PC-9 (cell line): ENCODE measurements at places on chromosomes 6 and 20. TPM values are rescaled to one million over a fixed set of nuclear protein-coding genes. Genes with fewer than 3 reads are reported as not detected.

DNA sequence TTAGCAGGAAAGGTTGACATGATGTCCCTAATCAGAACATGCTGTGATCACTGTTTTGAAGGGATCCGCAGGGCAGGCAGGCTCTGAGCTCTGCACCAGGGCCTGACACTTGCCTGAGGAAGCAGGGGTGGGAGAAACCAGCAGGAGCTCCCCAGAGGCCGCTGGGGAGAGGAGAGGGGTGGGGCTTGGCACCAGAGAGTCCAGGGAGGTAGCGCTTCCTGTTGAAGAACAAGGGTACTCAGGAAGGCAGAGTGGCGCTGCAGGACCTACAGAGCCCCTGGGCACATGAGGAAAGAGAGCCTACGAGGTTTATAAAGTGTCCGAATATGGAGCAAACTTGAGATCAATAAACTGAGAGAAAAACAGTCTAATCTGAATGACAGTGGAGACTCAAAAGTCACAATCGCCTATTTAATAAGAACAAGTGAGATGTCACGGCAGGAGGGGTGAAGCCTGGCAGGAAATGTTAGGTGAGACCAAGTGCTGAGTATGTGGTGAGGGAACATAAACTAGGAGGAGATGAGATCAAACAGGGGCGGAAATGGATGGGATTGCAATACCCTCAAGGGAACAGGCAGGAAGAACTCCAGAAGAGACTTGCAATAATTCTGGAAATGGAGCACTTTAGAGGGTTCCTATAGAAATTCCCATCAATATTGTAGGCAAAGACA lies 5.8 kb upstream of the TBXT start:
- no peaks in the 10 kb centered on the region for H3K36me3 ChIP-seq
- no peak overlapping the region for H3K27ac ChIP-seq
- H3K27me3 ChIP-seq = peaks cover 66% of the 10 kb centered on the region
- DNase-seq = no peak
- no peaks in the 10 kb centered on the region for H3K4me1 ChIP-seq

- no peaks in the 10 kb centered on the region; the same call in 1 of the 2 replicates for H3K4me1 ChIP-seq
- H3K27me3 ChIP-seq = no peaks in the 10 kb centered on the region
Measured at GRCh38 chr6:138540468-138540867, 41.2 kb upstream of the NHSL1 start.

- DNase-seq = no peak
- H3K4me1 ChIP-seq = peaks cover 9% of the 10 kb centered on the region; the same call in 1 of the 2 replicates
- H3K27me3 ChIP-seq = no peaks in the 10 kb centered on the region
- H3K36me3 ChIP-seq = no peaks in the 10 kb centered on the region
Measured at GRCh38 chr20:46808565-46808964, 86.1 kb upstream of the EYA2 start.

SLPI gene
- total RNA-seq = 55.1 and 111 TPM in 2 replicates

TCF19 gene
- total RNA-seq = 19.0 and 26.0 TPM in 2 replicates

PAX1 gene
- total RNA-seq = not detected in 2 replicates

TP53TG5 gene
- total RNA-seq = 0.23 TPM in 1 of 2 replicates, not detected in the other

- no peaks in the 10 kb centered on the region for H3K27me3 ChIP-seq
- H3K4me1 ChIP-seq = peaks cover 23% of the 10 kb centered on the region
- no peaks in the 10 kb centered on the region for H3K36me3 ChIP-seq
Measured at GRCh38 chr20:46402331-46402811, 4.0 kb downstream of the ELMO2 start.

- no peaks in the 10 kb centered on the region; the same call in 1 of the 2 replicates for H3K36me3 ChIP-seq
- H3K27me3 ChIP-seq = no peaks in the 10 kb centered on the region
- H3K4me1 ChIP-seq = peaks cover 36% of the 10 kb centered on the region
- H3K4me3 ChIP-seq = no peak overlapping the region
Measured at GRCh38 chr6:63640062-63640461, 4.5 kb downstream of the PHF3 start.

DNA sequence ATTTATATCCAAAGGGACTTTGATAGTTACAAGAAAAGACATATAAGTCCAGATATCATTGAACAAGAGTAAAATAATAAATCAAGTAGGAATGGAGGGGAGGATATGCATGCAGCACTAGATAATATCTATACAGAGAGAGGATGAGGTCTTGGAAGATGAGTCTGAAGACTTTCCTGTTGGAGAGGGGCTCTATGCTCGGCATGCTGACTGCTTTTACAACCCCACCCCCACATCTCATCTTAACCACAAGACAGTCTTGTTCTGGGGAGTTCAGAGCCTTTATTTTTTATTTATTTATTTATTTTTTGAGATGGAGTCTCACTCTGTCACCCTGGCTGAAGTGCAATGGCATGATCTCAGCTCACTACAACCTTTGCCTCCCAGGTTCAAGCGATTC lies 48.4 kb upstream of the IER3 start:
- no peaks in the 10 kb centered on the region for H3K4me1 ChIP-seq
- no peak for DNase-seq
- no peaks in the 10 kb centered on the region for H3K36me3 ChIP-seq
- no peaks in the 10 kb centered on the region for H3K27me3 ChIP-seq

ABRACL gene
- 33.7 and 35.4 TPM in 2 replicates for total RNA-seq

DNA sequence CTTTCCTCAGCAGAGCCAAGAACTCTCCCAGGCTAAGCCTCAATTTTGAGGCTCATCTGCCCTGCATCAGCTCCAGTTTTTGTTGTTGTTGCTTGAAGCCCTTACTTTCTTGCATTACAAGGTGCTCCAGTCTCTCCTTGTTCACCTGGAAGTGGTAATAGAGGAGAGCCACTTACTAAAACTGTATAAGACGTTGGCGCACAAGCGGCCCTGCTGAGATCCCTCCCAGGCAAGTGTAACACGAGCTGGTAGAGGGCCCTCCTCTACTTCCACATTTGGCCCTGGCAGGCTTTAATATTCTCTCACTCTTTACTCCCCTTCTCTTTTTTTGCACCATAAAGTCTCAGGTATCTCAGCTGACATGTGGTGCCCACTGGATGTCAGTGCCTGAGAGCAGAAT lies 19.5 kb downstream of the GCM2 start:
- no peak overlapping the region for H3K27ac ChIP-seq
- H3K36me3 ChIP-seq = no peaks in the 10 kb centered on the region
- H3K27me3 ChIP-seq = no peaks in the 10 kb centered on the region
